ENCODE measurements at places on chromosomes 3 and 15. TPM values are rescaled to one million over a fixed set of nuclear protein-coding genes. Genes with fewer than 3 reads are reported as not detected.
A peak's percentile ranks its signal among the peaks of the same experiment; 100 is the strongest.

GRCh38 chr3:169145540-169146178 is 517.9 kb downstream of the MECOM start:
- H3K27me3 ChIP-seq, result peaks cover 74% of the 10 kb centered on the region
- peak overlapping the region; percentile 85 for H3K4me3 ChIP-seq
- no peak overlapping the region for H3K27ac ChIP-seq
- H3K36me3 ChIP-seq, result no peaks in the 10 kb centered on the region
- H3K4me1 ChIP-seq, result peaks cover 19% of the 10 kb centered on the region

GRCh38 chr3:132661101-132661500 is 972 bp downstream of the UBA5 start:
- H3K27ac ChIP-seq, result peak overlapping the region; percentile 96
- peaks cover 4% of the 10 kb centered on the region for H3K36me3 ChIP-seq
- no peaks in the 10 kb centered on the region for H3K27me3 ChIP-seq
- no peak for DNase-seq
- peak overlapping the region; percentile 98 for H3K4me3 ChIP-seq
- peaks cover 49% of the 10 kb centered on the region for H3K4me1 ChIP-seq

- no peaks in the 10 kb centered on the region for H3K4me1 ChIP-seq
- no peak overlapping the region for H3K27ac ChIP-seq
- peaks cover 17% of the 10 kb centered on the region for H3K27me3 ChIP-seq
- no peak for DNase-seq
- H3K4me3 ChIP-seq, result no peak overlapping the region
These were observed 468.7 kb downstream of the PDCD6IP start for GRCh38 chr3:34267088-34267487.

Gene BNC1
- total RNA-seq, result not detected
